ENCODE measurements at places on chromosomes 6 and 20.

- DNase-seq, result no peak
Measured at GRCh38 chr6:24795106-24795505, 3.6 kb downstream of the ARMH2 start.

DNA sequence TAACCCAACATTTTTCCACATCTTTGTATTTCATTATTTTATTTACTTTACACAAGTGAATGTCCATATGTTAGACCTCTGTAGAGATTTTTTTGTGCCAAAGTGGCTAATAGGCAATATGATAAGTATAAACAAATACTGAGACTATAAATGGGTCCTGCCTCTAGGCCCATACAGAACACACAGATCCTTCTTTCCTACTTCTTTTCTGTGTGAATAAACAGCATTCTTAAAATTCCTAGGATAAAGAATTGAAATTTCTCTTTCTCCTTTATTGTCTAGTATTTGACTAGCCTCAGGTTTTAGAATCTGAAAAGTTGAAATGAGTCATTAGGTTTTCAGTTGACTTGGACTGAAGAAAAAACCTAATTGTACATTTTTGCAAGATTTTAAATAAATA, 46.3 kb upstream of the HS3ST5 start:
- no peak for DNase-seq

- DNase-seq, result no peak
Measured at GRCh38 chr20:49680484-49680883, 33.2 kb downstream of the B4GALT5 start.

- DNase-seq, result no peak
Measured at GRCh38 chr20:59398537-59399205, 98.3 kb downstream of the EDN3 start.

- DNase-seq, result no peak
Measured at GRCh38 chr20:53833333-53834061, 236.9 kb downstream of the BCAS1 start.

DNA sequence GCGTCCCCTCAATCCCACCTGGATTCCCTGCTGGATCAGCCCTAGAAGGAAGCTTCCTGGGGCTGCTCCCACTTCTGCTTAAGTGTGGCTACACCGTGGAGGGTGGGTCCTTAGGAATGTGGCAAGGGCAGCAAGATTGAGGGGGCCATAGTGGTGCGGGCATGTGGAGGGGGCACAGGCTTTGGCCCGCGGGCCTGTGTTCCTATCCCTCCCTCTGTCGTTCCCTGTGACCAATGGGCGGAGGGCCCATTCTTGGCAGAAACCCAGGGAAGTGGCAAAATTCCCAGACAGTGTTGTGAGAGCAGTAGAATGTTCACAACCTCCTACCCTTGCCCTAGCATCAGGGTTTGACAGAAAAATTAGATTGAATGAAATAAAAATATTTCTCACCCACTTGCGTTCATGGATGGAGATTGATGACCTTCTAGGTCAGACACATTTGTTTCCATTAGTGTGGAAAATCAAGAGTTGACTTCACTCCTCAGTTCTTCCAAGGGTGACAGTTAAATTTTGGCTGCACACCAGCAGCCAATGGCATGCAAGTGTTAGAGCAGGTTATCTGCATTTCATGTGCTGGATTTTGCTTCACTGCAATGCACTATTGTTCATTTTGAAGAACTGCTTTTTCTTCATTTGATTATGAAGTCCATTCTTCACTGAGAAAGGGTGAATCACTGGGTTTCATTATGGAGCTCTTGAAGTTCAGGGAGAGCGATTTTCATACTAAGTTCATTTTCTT, 49.3 kb upstream of the AHI1 start:
- no peak for DNase-seq
